ENCODE measurements at places on chromosomes 12 and 14.

- no peak for DNase-seq
Measured at GRCh38 chr12:108567406-108568337, 5.3 kb downstream of the ISCU start.

DNA sequence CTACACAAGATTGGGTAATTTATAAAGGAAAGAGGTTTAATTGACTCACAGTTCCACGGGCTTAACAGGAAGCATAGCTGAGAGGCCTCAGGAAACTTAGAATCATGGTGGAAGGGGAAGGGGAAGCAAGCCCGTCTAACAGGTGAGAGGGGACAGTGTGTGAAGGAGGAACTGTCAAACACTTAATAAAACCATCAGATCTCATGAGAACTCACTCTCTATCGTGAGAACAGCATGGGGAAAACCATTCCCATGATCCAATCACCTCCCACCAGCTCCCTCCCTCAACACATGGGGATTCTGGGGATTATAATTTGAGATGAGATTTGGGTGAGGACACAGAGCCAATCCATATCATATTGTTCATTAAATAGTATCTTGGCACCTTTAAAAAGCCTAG is 56.1 kb downstream of the EPS8 start:
- no peak for DNase-seq

GRCh38 chr12:48883305-48884161 is 17.9 kb upstream of the RND1 start:
- no peak for DNase-seq

GRCh38 chr14:103543140-103543539 is 14.1 kb downstream of the TRMT61A start:
- DNase-seq = no peak

DNA sequence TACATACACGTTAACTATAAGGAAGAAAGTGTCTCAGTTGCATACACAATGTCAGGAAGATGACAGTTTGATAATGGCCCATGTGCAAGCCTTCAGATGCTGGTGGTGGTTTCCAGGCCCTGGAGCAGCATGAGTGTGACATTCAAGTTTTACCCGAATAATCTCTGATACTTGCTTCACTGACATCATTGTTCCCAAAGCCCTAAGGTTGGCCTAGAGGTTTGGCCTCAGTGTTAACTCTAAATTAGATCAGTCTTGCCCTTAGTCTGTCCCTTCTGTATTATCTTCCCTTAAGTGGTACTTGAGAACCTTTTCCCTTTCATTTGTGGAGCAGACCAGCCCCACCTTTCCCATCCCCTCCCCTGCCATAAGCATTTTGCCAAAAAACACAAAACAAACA is 24.0 kb upstream of the PDE1B start:
- DNase-seq = no peak

DNA sequence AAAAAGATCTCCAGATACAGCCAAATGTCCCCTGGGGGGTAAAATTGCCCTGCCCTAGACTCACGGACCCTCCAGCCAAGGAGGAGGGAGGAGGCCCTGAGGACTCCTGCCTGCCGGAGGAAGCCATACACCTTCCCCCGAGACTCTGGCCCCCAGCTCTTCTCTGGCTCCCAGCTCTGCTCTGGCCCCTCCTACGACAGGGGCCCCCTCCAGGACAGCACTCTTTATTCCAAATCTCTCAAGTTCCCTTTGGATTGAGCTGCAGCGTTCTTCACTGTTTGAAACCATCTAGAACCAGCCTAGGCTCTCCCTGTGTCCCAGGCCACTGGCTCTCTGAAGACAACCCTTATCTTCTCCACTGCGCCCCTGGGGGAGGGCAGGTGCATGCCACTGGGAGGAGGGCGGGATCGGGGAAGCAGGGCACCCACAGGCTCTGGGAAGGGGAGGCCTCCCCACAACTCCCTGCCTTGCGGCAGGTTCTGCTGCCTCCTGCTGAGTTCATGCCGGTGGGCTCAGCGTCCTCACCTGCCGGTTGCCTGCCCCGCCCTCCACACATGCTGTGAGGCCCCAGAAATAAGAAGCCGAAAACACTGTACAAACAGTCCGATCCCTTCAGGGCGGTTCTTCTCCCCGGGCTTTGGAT is 112.7 kb downstream of the DICER1 start:
- peak; percentile 54 for DNase-seq

DNA sequence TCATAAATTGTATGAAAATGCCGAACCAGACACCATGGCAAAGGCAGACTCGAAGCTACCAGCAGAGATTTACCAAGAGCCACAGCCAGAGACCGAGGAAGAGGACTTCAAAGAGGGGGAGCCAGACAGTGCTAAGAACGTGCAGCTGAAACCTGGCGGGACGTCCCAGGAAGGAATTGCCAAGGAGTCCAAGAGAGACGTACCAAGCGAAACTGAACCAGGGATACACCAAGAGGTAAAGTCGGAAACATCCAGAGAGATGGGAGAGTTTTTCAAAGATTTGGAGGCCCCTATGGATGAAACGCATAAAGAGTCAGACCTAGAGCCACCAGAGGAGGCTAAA is 294 bp downstream of the SAMD15 start:
- DNase-seq = no peak

- DNase-seq = no peak
Measured at GRCh38 chr14:103133210-103134140, 10.2 kb downstream of the TNFAIP2 start.

GRCh38 chr12:103368167-103368566 is 127.6 kb downstream of the C12orf42 start:
- DNase-seq = no peak

- DNase-seq = no peak
Measured at GRCh38 chr12:120734210-120734609, 8.6 kb downstream of the ACADS start.

- DNase-seq = no peak
Measured at GRCh38 chr12:30988646-30989286, 62.2 kb downstream of the TSPAN11 start.

- DNase-seq = no peak
Measured at GRCh38 chr14:103232831-103233319, 101.2 kb upstream of the EIF5 start.

GRCh38 chr14:105324080-105324778 is 9.7 kb downstream of the PACS2 start:
- DNase-seq = no peak

- DNase-seq = no peak
Measured at GRCh38 chr12:76810671-76811419, 46.9 kb downstream of the ZDHHC17 start.

DNA sequence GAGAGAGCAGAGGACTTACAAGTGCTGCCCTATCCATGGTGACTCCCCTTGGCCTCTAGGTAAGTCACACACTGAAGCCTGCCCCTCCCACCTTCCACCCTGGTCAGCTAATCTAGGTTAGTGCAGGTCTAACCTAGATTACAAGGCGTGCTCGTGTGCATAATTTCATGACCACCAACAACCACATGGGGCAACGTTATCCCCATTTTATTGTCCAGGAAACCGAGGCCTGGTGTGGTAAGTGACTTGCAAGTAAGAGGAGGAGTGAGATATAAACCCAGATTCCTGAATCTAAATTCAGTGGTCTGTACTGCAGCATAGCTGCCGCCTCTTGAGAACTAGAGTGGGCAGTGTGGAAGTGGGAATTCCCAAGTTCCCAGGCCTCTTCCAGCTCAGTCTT is 171.1 kb downstream of the DAD1 start:
- DNase-seq = no peak

DNA sequence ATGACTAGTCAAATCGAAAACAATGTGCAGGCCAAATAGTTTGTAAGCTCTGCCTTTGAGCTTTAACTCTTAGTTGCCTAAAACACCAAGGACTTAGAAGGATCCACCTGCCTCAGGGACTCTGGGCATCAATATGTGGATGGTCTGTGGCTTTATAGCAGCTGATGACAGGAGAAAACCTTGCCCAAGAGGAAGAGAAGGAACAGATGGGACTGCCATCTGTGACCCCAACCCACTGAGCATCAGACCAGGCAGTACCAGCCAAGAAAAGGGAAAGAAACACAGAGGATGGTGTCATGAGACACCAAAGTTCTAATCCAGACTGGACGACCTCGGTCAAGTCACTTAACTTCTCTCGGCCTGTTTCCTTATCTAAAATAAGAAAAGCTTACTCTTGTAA is 12.7 kb downstream of the TGFB3 start:
- no peak for DNase-seq

- DNase-seq = no peak
Measured at GRCh38 chr12:96104566-96104965, 69.2 kb upstream of the LTA4H start.

- DNase-seq = no peak
Measured at GRCh38 chr12:72330301-72330700, 58.1 kb downstream of the TRHDE start.

- DNase-seq = no peak
Measured at GRCh38 chr12:73863546-73863945, 674.1 kb upstream of the ATXN7L3B start.

DNA sequence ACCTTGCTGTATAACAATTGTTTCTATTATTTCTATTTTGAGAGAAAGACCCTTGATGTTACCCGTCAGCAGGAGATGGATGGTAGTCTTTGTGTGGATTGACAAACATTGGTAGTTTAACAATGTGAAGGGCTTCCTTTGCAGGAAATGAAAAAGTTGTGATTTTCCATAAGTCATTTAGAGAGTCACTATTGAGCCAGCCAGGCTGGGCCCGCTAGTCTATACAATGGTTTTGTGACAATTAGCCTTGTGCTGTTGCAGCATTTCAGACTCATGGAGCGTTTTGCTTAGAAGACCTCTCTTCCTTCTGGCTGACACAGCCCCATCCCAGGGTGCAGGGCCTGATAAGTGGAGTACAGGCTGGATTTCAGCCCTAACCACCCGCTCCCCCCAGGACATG is 18.3 kb upstream of the SLC38A2 start:
- no peak for DNase-seq

DNA sequence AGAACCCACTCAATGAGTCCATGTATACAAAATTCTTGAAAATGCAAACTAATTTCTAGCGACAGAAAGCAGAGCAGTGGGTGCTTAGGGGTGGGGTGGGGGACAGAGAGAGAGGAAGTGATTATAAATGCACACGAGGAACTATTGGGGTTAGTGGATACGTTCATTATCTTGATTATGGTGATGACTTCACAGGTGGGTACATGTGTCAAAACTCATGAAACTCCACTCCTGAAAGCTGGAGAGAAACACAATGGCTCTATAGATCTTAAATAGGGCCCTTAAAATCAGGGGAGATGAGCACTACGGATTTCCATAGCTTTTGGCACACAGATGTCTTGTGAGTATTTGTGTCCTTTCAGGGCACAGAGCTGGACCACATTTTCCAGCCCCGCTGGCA is 59.9 kb downstream of the STON2 start:
- no peak for DNase-seq

GRCh38 chr12:7134396-7135166 is 4.4 kb downstream of the CLSTN3 start:
- no peak for DNase-seq

DNA sequence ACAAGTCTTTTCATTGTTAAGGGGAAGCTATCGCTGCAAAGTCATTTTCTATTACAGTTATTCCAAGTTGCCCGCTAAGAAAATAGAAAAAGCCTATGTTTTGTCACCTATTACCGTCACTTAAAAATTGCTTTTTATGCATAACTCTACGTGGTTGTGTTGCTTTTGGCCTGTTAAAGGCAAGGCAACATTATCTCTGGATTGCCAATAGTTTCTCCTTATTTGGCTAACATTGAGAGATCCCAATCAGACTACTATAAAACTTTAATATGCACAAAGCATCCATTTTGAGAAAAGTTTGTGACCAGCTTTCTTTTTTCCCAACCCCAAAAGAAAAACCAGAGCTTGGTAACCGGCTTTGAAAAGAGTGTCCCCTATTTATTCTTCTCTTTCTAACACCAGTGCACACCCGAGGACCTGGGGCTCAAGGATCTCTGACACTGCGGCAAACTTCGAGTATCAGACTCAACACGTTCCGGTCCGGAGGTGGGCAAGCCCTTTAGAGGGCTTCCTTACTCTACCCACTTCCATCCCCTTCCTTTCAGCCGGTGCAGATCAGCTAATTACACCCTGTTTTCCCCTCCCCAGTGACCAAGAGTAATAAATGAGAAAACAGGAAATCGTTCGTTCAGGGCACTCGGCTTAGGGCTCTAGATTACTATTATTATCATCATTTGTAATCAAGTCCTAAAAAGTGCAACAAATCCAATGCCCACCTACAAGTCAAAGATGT is 1.2 kb downstream of the PPP1R12A start:
- DNase-seq = no peak

- no peak for DNase-seq
Measured at GRCh38 chr12:64186789-64187188, 35.3 kb downstream of the KICS2 start.

- no peak for DNase-seq
Measured at GRCh38 chr12:124157406-124157805, 137.5 kb upstream of the RFLNA start.

DNA sequence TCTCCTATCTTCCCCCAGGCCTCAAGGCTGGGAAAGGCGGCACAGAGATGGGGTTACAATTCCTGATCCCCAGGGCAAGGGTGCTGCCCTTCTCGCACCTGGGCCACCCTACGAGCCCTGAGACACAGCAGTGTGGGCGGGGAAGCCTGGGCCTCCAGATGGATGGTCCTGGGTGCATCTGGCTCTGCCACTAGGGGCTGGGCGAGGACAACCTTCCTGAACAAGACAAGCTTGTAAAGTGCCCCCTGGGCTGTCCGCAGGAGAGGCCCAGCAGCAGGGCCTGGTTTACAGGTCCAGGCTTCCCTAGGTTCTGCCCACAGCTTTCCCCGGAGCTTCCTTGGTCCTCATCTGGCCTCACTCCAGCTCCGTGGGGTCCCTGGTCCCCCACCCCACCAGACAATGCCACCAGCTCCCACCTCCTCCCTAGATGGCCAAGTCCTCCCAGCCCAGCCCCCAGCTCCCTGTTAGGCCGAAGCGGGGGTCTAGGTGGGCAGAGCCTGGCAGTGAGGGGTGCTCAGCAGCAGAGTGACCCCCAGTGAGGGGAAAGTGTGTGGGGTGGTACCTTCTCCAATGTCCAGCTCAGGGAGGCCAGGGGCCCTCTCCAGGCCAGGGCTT is 8.9 kb downstream of the ARL6IP4 start:
- no peak for DNase-seq

DNA sequence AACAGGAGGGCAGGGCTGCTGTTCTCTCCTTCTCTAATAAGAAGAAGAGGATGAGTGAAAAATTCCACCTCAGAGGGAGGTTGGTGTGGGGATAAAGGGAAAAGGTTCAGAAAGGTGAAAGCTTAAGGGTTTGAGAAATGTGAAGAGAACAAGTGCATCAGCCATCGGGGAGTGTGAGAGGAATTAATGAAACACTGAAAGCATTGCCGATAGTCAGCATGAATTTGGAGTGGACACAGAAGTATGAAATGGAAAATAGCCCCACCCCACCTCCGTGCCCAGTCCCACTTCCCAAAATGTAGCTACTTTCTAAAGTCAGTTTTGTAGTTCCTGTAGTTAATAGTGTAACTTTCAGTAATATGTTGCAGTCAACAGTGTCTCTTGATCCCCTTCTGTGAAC is 33.4 kb downstream of the DIP2B start:
- no peak for DNase-seq

Data from upper lobe of right lung (tissue), 1 donor.